ENCODE measurements at places on chromosomes 2 and 18.

DNA sequence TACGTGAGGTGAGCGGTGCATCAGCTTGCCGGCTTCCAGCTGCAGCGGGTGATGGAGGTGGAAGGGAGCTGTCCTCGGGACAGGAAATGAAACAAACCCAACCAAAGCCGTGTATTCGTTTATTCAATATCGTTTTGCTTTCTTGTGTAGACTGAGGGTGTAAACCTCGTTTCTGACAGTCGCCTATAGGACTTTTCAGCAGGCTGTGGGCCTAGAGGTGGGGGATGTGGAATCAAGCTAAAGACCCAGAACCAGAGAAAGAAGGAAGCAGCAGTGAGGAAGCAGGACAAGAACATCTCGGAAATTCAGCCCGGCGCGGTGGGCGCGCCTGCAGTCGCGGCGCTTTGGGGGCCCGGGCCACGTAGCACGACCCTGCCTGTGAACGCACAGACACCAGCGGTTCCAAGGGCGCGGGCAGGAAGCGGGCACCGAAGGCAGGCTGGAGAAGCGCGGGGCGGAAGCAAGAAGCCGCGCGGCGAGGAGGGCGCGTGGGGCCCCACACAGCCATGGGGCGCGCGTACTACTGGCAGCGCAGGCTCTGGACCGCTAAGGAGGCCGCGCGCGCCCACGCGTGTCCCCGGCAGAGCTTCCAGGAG lies 755 bp upstream of the ATP9B start:
- no peak for DNase-seq

GRCh38 chr2:45170191-45171135 lies 161.2 kb upstream of the SIX2 start:
- no peak for DNase-seq

GRCh38 chr2:19349911-19350677 lies 8.3 kb downstream of the OSR1 start:
- no peak for DNase-seq

- no peak for DNase-seq
Observed at GRCh38 chr2:136025057-136025973, 39.9 kb upstream of the DARS1 start.

DNA sequence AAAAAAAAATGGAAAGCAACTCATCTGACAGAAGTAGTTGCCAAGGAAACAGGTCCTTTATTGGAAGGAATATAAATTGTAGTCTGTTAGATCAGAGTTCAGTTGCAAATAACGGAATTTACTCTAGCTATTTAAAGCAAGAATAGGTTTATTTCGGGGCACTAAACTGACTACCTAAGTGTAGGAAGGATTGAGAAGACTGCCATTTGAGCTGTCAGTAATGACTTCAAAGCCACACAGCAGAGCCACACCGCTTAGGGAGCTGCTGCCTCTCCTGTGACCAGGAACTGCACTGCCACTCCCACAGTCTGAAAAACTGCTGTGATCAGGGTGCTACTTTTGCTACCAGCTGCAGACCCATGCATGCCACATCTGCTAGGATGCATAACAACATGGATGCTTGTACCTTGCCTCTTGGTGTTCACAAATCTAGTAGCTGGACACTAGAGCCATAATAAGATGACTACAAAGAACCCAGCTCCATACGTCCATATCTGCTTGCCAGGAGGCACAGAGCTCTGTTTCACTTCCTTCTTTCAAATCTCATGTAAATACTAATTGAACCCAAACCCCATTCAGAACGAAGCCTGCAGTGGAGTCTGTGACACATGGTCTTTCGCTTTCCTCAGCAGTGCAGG lies 2.2 kb downstream of the DSG2 start:
- no peak for DNase-seq

DNA sequence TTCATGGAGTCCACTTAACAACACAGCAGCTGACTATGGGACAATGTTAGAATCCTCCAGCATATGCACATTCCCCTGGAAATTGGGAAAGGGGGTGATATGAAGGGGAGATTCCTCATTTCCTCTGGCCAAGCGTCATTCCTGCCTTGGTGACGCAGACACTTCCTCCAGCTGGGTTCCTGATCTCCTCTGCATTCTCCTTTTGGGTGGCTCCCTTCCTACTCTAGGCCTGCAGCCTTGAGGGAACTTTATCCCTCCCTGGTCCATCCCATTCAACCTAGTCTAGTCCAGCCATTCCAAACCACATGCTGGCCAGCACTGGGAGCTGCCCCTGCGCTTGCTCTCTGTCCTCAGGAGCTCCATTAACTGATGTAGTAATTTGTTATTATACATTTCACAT lies 216.8 kb downstream of the VAPA start:
- no peak for DNase-seq

DNA sequence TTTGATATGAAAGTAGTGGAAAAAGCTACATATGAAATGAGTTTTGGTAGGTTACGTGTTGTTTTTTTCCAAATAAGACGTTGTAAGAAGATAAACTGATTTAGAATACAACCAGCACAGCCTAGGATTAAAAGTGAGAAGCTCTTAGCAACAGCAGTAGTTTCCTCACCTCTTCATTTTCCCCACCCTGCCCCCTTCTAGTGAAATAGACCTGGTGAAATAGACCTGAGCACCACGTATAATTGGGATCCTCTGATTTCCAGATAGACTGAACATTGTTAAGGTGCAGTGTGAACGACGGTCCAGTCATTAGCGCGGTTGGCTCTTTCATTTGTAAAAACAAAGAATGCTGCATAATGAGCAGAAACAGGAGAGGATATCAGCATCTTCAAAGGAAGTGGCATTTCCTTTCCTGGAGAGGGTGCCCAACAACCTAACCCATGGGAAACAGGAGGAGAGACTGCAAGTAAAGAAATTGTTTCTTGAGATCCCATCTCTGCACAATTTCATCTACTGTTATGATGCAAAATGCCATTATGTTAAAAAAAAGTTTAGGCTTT lies 114.3 kb downstream of the FIGN start:
- DNase-seq, result no peak

DNA sequence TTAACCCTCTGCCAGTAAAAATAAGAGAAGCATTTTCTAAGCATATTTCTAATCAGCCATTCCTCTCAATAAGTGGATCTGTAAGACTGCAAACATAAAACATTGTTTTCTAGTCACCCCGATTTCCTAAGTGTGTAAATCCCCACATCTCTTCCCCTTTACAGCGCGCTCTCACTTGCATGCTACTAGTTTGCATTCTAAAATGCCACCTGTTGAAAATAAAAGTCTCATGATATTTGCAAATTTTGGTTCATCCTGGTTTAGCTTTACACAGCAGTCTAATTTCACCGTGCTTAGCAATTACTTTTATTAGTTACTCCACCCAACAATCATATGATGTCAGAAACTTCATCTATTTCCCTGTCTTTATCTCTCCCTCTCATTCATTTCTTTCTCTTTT lies 1230.7 kb upstream of the ZEB2 start:
- no peak for DNase-seq

DNA sequence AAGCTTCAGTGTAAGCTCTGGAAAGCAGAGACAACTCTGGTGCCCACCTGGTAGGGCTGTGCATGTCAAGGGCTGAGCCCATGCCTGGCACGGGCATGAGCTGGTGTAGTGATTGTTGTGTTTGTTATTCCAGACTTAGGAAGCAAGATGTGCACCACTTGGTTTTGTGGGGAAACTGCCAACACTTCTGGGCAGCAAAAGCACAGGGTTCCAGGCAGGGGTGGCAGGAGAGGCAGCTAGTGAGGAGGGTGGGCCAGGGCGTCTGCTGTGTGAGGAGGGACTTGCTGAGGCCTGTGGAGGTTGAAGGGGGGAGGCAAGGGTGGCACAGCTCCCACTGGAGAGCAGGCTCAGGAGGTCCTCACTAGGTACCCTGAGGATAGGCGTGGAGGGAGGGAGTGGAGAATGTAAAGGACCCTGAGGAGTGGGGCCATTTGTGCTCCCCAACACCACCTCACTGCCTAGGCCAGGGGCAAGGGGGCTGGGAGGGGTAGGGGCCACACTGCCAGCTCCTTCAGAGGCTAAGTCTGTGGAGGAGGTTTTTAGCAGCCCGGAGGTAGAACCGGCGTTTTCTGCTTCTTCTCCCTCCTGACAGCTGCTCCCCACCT lies 104.0 kb upstream of the POU3F3 start:
- DNase-seq, result no peak

DNA sequence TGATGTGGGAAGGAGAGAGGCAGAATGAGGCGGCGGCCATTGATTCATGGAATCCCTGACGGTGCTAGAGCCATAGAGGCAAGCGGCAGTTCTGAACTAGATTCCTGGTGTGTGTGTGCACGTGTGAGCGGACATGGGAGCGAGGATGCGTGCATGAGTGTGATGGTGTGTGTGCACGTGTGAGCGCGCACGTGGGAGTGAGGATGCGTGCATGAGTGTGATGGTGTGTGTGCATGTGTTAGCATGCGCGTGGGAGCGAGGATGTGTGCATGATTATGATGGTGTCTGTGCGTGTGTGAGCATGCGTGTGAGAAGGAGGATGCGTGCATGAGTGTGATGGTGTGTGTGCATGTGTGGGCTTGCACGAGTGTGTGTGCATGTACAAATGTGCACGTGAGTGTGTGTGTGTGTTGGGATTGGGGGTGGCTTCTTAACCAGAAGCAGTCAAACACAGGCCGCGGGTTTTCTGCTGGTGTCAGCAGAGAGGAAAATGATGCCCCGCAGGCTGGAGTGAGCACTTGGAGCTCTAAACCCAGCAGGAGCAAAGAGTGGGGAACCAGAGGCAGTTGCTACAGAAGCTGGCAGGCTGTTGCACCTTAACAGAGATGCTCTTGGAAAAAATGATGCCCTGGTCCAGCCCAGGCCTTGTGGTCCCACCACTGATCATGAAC lies 29.5 kb downstream of the DIPK1C start:
- DNase-seq, result no peak

GRCh38 chr18:48493434-48494230 lies 45.2 kb upstream of the CTIF start:
- no peak for DNase-seq

DNA sequence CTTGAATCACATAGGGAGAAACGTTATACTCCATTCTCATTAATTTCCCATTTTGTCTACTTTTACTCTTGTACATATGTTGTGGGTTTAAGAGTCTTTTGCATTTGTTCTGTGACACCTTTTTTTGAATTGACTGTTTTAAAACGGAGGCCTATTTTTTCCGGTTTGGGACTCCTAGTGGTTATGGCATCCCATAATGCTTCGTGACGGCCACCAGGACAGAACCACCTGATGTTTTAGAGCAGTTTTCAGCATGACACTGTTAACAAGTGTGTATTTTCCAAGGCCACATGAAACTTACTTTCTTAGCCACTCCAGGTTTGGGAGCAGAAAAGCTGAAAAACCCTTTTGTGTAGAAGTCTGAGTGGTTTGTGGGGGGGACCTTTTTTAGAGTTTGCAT lies 8.4 kb downstream of the SOX11 start:
- DNase-seq, result no peak

- no peak for DNase-seq
Observed at GRCh38 chr2:186927867-186928191, 78.9 kb upstream of the ZSWIM2 start.

DNA sequence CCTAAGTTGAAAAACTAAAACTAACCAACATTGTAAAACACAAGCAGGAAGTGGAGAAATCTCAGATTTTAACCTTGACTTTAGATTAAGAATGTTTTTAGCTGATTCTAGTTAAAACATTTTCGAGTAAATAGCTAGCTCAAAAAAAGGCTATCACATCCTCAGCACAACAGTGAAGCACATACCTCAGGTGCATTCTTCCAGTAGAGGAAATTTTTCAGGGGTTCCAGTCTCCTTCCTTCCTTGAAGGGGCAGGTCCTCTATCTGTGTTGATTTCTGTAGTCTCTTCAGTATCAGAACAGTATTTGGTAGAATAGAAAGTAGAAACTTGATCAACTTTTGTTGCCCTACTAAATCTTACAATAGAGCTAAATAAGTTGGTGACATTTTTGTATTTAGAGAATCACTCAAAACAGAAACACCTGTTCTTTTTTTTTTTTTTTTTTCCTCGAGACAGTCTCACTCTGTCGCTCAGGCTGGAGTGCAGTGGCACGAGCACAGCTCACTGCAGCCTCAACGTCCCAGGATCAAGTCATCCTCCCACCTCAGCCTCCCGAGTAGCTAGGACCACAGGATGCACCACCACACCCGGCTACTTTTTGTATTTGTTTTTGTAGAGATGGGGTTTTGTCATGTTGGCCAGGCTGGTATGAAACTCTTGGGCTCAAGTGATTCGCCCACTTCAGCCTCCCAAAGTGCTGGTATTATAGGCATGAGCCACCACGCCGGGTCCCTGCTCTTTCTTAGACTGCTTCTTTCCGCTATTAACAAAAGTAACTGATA lies 6.9 kb upstream of the GPR155 start:
- DNase-seq, result no peak

DNA sequence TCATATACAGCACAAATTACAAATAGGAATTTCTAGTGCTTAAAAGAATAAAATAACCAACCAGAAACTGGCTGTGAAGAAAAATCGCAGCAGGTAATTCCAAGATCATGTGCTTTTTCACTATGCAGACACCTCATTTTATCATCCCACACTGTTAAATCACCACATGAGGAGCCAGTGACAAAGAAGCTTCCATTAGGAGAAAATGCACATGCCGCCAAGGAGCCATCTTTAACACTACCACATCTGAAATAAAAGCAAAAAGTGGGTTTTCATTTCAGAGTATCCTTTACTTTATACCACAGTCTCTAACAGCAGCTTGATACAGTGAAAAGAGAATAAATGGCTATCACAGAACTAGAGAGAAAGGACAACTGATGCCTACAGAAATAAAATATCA lies 6.8 kb downstream of the WDSUB1 start:
- no peak for DNase-seq

DNA sequence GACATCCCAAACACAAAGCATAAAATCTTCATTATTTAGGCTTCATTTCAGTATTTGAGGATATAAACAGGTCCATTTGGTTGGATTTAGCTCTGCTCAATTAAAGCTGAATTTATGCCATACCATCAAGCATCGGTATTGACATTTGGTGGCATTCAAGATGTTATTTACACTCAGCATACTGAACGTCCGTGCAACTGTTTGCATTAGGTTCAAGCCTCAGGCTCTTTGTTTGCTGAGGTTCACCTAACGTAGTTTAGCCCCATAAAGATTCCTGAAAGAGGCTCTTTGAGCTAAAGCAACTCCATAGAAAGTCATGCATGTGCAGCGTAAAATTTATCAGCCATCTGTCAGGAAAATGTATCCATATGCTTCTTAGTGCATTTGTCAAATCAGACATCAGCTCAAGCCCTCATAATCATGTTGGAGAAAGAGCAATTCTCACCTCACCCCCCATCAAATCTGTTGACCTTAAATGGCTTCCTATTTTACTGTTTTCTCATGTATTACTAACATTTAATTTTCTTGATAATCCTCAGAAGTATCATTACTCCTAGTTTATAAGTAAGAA lies 366.9 kb downstream of the EPHA4 start:
- peak; percentile 94 for DNase-seq

GRCh38 chr2:234521536-234521935 lies 24.7 kb upstream of the ARL4C start:
- peak; percentile 1 for DNase-seq

GRCh38 chr2:71611247-71611646 lies 157.9 kb downstream of the DYSF start:
- no peak for DNase-seq

- DNase-seq, result peak; percentile 38
Observed at GRCh38 chr2:142495141-142495540, 364.3 kb upstream of the LRP1B start.

All from NCI-H446 treated with DMSO at 0.1 percent for 48 hours (cell line).